ENCODE measurements at places on chromosomes 16 and 17.

GRCh38 chr16:7268182-7268581 is 64.5 kb upstream of the RBFOX1 start:
- no peak for DNase-seq

DNA sequence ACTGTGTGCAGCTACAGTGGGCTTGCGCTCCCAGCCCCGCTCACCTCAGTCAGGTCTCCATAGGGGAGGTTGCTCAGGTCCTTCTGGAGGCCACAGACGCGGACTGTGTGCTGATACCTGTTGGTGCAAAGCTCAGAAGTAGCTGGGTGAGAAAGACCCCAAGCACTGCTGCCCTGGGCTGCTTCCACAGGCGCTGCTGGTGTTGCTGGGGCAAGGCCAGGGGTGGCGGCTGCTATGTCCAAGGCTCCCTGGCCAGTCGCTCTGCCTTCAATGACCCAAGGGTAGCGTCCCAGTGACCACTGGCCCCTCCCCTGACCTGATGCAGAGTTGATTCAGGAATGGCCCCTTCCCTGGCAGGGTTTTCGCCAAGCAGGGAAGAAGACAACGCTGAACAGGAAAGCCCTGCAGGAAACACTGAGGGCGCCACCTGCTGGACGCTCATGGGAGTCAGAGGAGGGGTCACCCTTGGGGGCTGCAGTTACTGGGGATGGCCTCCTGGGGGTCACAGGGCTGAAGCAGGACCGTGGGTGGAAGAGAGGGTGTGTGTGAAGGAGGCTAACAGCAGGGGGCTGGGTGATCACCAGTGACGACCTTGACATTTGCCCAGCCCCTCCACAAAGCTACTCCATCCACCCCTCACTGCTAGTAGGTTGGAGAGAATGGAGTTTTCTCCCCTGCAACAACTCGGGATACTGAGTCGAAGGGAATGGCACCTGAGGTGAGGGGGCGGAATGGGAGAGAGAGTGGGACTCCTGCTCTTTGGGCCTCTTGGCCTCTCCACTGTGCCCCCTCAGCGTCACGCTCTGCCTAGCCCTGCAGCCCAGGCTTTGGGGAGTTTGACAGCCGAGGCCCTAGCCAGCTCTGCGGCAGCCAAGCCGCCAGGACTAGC is 38.3 kb downstream of the ABCC12 start:
- DNase-seq: peak; percentile 65

DNA sequence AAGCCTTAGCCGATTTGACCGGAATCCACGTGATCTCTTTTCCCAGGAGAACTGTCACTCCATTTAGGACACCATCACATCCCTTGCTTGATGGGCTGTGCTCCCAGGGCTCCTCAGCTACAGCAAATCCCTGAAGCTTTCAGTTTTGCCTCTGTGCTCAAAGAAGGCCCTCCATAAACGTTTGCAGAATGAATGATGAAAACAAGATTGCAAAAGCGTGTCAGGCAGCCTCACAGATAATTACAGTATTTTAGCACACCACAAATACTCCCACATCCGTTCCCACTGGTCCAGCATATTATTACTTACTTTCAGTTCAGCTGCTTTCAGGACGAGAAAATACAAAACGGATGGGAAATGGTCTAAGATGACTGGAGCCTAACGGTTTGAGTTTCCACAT is 84.6 kb downstream of the USP31 start:
- no peak for DNase-seq

DNA sequence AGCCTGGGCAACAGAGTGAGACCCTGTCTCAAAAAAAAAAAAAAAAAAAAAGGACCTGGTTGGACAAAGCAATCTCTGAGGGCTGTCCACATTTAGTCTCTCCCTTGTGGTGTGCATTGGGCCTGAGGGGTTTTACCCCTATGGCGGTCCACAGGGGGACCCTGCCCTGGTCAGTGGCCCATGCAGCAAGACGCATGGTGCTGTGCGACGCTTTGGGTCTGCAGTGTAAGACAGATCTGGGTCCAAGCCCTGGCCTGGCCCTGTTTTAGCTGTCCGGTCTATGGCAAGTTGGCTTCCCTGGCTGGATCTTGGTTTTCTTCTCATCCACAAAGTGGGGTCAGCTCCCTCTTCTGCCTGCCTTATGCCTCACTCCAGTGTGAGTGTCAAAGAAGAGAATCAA is 123.2 kb upstream of the NLRP1 start:
- DNase-seq: no peak

GRCh38 chr16:31143694-31144148 is 6.1 kb downstream of the PRSS36 start:
- no peak for DNase-seq

GRCh38 chr16:82229800-82230619 is 60.0 kb upstream of the MPHOSPH6 start:
- peak; percentile 58 for DNase-seq

DNA sequence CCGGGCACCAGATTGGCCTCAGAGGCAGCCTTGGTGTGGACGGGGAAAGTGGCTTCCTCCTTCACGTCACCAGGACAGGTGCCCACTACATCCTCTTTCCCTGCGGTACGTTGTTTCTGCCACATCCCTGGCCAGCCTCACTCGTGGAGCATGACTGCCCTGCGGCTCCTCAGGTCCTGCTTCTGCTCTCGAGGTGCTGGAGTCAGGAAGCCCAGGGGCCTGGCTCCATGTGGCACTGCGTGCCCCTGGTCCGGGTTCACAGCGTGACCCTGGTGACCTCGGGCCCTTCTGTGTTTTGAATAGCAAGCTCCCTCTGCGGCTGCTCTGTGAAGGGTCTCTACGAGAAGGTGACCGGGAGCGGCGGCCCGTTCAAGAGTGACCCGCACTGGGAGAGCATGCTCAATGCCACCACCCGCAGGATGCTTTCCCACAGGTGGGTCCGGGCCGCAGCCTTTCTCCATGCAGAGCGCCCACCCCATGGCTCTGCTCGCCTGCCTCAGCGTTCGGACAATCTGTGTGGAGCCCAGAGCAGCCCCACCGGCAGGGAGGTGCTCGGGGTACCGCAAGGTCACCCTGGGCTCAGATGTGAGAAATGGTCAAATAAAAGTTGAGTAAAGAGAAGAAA is 13.5 kb downstream of the RGS11 start:
- DNase-seq: no peak

GRCh38 chr17:4948166-4948930 is at the start of gene PFN1:
TSS of gene PFN1 (minus strand) at chr17:4948530. CDS start at chr17:4948394, 136 bp downstream.
- DNase-seq: peak; percentile 84

DNA sequence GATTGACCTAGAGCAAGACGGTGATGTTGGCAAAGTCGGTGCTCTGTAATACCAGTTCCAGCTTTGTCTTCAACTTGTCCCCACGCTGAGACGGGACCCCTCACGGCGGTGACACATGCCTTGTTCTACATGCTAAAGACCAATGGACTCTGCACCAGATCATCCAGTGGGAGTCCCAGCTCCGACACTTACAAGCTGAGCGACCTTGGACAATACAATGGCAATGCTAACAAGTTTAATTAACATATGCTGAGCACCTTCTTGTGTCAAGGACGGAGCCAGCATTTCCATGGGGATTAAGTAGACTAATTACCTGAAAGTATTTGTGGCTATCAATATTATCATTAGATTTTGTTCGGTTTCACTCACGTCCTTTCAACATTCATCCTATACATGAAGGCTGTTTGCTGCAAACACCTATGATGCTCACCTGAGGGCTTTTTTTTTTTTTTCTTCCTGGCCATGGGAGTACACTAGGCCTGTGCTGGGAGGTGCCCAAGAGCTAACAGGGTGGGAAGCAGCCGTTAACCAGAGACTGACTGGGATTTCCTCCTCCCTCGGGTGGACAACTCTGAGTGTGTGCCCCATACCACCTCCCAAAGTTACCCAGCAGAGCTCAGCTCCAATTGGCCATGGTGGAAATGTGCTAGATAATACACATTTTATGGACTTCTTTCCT is 308.6 kb upstream of the ZFHX3 start:
- no peak for DNase-seq

GRCh38 chr17:59046192-59046591 is 60.5 kb downstream of the TRIM37 start:
- DNase-seq: no peak

GRCh38 chr17:72719578-72720493 is 372.7 kb downstream of the SLC39A11 start:
- DNase-seq: no peak

DNA sequence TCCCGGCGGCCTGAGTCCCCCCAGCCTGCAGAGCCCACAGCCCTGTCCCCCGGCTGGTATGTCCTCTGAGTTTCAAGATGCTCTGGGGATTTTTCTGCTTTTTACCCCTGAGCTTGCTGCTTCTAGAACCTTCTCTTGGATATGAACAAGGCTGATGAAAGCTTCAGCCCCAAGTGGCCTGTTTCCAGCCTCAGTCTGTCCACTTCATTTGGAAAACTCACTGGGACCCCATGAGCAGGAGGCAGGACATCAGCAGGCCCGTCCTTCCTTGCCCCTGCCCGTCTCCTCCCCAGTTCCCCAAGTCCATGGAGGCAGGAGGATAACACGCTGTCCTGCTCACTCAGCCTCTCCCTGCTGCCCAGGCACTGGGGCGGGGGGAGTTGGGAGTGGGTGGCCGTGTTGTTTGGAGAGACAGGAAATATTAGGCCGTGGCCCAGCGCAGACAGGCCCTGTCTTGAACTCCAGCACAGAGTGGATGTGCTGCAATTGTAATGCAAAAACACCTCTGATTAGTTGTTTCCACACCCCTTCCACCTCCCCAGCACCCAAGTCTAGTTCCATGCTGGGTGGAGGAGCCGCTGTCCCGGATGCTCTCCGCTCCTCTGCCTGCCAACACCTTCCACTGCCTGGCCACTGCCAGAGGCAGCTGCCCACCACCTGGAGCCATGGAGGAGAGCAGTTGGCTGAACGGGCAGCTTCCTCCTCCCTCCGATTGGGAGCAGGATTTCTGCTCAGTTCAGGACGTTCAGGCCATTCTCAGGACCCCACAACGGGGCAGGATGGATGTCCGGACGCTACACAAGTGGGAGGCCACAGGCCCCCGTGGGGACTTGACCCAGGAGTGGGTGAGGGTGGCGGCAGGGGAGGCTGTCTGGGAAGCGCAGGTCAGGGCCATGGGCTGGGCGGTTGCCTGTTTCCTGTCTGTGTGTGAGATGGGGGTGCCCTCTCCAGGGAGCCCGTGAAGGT is 216.9 kb upstream of the GSE1 start:
- DNase-seq: no peak

DNA sequence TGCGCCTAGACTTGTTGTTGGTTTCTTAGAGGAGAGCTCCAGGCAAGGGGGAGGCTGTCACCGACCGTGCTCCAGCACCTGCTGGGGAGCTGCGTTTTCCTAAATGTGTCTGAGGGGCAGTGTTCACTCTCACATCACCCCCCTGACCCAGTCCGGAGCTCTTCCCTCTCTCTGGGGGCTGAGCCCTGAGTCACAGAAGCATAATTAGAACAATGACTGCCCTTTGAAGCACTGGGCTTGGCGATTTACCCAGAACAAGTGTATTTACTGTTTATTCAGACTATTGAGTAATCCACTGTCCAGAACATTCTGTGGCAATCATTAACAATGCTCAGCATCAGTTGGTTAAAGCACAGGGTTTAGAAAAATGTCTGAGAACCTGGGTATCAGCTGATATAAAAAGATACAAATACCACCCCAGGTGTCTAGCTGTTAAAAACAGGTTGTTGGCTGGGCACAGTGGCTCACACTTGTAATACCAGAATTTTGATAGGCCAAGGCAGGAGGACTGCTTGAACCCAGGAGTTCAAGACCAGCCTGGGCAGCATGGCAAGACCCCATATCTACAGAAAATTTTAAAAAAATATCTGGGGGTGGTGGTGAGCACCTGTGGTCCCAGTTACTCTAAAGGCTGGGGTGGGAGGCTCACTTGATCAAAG is 8.1 kb downstream of the CES4A start:
- no peak for DNase-seq

- DNase-seq: no peak
These were observed 1.0 kb downstream of the TELO2 start for GRCh38 chr16:1494129-1494640.

DNA sequence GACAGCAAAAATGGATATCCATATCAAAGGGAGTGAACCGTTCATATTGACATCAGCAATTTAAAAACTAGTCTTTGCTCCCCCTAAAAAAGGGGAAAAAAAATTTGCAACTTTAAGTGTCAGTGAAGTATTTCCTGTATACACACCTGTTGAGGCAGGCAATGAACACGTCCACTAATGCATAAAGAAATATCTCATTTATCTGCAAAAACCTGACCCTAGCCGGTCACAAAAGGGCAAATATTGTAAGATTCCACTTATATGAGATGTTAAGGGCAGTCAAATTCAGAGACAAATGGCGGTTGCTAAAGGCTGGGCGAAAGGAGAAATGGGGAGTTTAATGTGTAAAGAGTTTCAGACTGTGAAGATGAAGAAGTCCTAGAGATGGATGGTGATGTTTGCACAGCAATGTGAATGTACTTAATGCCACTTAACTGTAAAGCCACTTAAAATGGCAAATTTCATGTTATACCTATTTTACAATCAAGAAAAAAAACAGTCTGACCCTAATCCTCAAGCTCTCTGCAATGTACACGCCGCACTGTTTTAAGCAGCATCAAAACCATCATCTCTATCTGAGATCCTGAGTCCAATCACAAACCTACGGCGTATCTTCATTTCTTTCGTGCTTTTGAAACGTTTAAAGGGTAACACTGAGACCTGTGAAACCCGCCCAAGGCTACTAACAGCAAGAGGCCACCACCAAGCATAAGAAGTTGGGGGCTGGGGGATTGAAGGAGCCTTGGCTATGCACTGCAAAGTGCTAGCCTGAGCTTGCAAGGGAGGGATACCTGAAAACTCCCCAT is 1.1 kb downstream of the PARN start:
- no peak for DNase-seq

DNA sequence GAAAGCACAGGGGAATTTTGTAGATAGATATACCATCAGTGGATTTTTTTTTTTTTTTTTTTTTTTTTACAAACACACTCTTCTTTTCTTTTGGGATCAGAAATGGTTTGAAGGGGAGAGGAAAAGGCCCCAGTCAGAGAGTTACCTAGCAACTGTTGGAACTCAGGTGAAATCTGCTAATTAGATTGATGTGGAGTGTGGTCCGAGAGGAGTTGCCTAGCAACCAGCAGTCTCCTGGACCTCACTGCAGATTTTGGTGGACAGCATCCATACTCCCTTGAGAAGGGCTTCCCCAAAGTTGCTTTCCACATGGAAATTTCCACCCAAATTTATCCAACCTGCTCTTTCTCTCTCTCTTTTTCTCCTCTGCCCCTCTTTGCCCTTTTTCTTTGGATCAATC is 165.4 kb downstream of the UTP18 start:
- DNase-seq: no peak

DNA sequence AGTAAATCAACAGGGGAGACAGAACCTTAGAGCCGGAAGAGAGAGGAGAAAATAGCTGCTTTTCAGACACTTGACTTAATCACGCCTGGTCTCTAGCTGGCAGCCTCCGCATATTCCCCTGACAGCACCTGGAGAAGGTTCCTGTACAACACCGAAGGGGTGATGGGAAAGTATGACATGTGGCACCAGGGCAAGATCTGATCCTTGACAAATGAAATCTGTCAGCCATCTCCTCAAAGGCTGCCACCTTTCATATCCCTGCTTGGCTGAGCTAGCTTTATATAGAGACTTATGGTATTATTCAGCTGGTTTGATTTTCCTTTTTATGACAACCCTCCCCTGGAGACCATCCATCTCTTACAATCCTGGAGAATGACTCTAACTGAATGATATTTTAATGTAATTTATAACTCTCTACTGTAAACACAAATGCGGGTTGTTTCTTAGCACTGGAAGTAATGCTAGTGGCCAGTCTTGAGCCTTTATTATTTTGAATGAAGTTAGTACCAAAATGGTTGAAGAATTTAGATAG is 1205.3 kb upstream of the CDH8 start:
- no peak for DNase-seq

- DNase-seq: no peak
These were observed at the start of gene STAT5A for GRCh38 chr17:42287977-42288802. TSS of gene STAT5A (plus strand) at chr17:42288498. CDS start at chr17:42289412, 914 bp downstream.

- no peak for DNase-seq
These were observed 23.9 kb downstream of the SNX20 start for GRCh38 chr16:50657241-50657640.

Measured in NCI-H1105 (cell line).